AG04449 (cell line): ENCODE measurements at places on chromosomes 12 and 14.

GRCh38 chr12:56590237-56590830 lies 39.8 kb downstream of the BAZ2A start:
- no peak for DNase-seq

- DNase-seq, result no peak
Observed at GRCh38 chr12:100553936-100554335, 19.5 kb upstream of the GAS2L3 start.

DNA sequence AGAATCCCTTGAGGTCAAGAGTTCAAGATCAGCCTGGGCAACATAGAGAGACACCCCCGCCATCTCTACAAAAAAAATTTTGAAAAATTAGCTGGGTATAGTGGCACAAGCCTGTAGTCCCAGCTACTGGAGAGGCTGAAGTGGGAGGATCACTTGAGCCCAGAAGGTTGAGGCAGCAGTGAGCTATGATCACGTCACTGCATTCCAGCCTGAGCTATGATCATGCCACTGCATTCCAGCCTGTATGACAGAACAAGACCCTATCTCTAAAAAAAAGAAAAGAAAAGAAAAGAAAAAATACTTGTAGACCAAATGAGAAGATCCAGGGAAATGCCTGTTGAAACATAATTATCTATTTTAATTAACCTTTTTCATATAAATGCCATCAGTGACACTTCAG lies 93.8 kb upstream of the MDM1 start:
- peak; percentile 70 for DNase-seq

DNA sequence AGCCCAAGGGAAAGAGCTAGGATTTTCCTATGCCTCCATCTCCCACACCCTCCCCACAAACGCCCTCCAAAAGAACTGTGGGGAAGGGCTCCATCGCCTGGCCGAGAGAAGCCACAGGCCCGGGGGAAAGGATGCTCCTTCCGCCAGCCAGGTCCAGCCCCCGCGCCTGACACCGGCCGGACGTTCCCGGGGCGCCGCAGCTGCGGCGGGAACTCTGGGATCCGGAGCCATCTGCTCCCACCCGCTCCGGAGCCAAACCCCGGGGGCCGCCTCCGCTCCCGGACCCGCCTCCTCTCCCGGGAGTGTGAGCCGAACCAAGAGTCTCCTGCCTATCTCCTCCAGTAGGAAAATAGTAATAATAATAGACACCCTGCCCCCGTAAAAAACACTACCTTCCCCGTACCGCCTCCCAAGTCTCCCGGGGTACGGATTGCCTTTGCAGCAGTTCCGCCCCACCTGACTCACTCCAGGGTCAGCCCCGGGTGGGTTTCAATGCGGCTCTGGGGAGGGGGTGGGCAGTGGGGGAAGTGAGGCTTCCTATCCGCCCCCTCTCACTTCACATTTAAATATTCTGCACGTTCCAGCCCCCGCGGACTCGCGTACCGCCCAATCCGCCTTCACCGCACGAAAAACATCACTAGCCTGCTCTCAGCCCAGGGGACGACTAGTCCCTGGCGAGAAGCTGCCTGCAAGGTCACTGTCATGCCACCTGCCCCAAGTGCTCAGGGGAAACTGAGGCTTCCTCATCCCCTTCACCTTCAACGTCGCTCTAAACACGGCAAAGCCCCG lies 2.4 kb downstream of the AGAP2 start:
- no peak for DNase-seq

- no peak for DNase-seq
Observed at GRCh38 chr14:75636100-75636692, 24.5 kb downstream of the ERG28 start.

- DNase-seq, result no peak
Observed at GRCh38 chr14:26170885-26171284, 426.9 kb downstream of the NOVA1 start.

GRCh38 chr12:12927211-12928079 lies 24.5 kb downstream of the GPRC5D start:
- DNase-seq, result no peak

- no peak for DNase-seq
Observed at GRCh38 chr12:51636581-51636980, 45.5 kb downstream of the SCN8A start.

DNA sequence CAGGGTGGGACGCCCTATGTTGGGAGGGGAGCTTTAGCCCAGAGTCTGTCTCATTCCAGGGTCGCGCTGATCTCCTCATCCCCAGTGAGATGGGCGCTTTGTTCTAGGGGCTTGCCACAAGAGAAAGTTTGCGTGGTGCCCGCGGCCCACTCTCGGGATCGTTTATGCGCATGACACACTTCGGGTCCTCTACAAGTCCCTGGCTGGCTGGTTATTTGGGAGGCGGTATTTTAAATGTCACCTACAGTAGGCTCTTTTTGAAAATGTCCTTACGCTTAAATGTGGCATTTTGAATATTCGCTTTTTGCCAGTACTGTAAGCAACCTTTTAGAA lies 541 bp downstream of the GOLT1B start:
- DNase-seq, result no peak

GRCh38 chr12:121282072-121282742 lies 14.3 kb downstream of the CAMKK2 start:
- no peak for DNase-seq

DNA sequence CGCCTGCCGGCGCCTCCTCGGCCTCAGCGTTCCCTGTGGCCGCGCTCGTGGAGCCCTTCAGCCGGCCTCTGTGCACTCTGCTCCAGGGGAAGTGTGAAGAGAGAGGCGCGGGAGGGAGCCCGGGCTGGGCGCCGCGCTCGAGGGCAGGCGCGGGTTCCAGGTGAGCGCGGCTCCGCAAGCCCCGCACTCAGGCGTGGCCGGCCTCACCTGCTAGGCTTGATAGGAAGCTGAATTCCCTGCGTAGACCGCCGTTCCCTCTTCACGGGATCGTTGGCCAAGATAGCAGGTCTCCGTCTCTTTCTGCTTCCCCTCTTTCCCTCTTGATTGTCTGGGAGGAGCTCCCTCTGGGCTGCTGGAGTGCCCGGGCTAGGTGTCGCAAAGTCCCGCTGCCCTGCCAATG lies 89.7 kb downstream of the ASCL4 start:
- no peak for DNase-seq

GRCh38 chr12:45065125-45065626 lies 14.3 kb upstream of the DBX2 start:
- DNase-seq, result no peak

GRCh38 chr12:16562921-16563320 lies 43.0 kb downstream of the LMO3 start:
- DNase-seq, result no peak

DNA sequence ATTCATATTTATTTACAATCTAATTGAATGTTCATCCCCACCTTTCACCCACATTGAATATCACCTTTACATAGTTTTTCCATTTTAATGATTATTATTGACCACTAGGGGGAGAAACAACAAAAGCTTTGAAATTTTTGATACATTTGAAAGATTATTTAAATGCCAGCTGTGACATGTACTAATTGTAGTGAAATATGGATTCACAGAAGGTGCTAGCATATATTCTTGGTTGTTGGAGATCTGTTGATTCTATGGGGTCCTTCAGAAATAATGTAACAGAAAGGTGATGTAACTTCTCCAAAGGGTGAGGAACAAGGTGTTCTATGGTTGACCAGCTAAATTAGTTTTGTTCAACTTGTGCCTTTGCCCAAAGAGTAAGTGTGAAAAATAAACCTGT lies 22.4 kb upstream of the GPR33 start:
- no peak for DNase-seq

GRCh38 chr12:54389134-54389508 lies 4.6 kb upstream of the ZNF385A start:
- DNase-seq, result no peak

DNA sequence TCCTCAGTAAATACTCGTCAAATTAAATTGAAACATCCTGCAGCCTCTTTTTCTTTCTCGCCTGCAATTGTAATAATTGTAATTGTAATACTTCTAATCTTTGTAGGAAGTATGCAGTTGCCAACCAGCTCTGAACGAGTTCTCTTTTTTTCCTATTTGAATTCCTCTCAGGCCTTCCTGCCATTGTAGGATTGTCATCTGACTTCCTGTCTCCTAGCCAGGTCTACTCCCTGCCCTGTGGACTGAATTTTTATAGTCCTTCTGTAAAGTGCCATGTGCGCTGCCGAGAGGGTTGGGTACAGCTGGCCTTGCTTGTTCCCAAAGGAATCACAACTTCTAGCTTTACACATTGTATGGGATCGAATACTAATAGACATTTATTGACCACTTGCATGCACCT lies 183.3 kb downstream of the SSPN start:
- DNase-seq, result no peak

DNA sequence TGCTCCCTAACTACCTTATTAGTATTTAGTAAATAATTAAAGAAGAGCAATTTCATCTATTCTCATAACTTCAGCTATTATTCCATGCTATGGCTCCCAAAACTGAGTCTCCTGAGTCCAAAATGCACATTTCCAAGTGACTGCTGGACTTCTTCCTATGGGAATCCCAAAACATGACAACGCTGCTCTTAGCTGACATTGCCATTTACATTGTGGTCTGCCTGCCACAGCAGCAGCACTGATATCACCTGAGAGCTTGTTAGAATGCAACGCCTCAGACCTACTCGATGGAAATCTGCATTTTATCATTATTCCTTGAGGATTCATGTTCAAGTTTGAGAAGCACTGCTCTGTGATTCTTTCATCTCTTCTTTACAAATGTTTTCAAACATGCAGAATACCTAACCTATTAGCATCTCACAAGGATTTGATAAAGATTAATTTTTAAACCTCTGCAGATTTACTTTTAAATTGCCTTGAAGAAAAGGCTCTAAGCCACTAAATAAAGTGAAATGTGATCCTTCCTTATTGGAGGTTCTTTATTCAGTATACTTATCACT lies 77.7 kb downstream of the SEC23A start:
- DNase-seq, result no peak

DNA sequence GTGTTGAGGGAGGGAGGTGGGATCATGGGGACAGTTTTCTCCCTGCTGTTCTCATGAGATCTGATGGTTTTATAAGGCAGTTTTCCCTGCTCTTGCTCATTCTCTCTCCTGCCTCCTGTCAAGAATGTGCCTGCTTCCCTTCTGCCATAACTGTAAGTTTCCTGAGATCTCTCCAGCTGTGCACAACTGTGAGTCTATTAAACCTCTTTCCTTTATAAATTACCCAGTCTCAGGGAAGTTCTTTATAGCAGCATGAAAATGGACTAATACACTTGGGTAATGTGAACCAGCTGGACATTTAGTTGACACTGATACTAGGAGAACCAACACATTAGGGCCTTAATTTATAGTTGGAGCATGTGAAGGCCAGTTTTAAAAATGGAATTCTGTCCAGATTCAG lies 12.4 kb upstream of the CCDC91 start:
- no peak for DNase-seq

- DNase-seq, result no peak
Observed at GRCh38 chr12:92968176-92968813, 39.2 kb upstream of the EEA1 start.

GRCh38 chr12:100875771-100876170 lies 81.2 kb downstream of the ANO4 start:
- DNase-seq, result no peak

DNA sequence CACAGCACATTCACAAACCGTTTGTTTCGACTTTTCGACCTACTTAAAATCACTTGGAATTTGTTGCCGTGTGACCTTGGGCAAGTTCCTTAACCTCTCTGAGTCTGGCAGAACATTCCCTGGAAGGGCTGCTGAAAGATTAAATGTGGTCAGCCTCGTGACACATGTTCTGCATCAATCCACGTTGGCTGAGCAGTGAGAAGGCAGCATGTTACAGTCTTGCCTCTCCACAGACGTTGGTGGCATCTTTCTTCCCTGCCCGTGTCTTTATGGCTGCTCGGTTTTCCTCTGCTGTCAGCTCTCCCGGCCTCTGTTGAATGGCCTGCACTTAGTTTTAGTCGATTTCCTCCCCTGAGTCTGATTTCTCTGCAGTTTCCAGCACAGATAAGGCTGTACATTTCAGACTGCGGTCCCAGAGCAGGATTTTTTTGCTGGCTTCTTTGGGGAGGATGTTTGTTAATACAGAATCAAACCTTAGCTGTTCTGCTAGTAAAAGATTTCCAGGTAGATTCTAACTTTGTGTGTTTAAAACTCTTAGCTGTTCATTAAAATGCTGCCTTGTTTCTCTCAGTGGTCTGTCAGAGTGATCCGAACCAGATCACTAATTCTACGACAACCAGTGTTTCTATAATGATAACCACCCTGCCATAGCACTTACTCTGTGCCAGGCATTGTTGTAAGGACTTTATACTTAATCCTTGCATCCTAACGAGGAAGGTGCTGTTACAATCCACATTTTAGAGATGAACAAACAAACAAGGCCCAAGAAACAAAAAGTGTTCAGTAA lies 217.1 kb downstream of the CHST11 start:
- no peak for DNase-seq

- no peak for DNase-seq
Observed at GRCh38 chr14:79356040-79356439, 855.3 kb downstream of the DIO2 start.

DNA sequence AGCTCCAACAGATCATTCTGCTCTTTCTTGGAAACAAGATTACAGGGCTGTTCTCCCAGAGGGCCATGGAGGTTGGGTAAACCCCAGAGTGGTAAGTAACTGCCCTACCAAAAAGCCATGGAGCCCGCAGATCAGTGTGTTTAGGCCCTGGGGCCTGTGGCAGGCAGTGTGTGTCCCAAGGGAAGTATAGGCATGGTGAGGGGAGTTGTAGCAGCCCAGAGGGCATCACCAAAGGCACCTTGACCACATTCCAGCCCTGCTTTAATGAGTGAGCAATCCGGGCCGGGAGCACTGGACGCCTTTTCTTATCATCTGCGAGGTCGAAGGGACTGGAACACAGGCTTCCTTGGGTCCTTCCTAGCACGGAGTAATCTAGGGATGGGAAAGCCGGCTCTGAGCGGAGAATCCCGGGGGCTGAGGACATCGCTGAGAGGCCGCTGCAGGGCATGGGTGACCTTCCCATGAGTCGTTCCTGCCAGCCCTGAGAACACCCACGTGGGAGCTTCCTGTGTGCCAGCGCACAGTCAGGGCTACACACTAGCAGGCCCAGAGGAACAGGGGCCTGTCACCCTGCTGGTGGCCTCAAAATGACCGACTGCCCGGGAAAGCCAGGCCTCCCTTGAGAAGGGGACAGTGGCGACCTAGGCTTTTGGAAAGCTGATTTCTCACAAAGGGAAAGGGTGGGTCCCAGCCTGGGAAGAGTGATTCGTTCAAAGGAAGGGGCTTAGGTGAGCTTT lies 91.3 kb downstream of the NINJ2 start:
- DNase-seq, result no peak

- DNase-seq, result no peak
Observed at GRCh38 chr12:74614426-74614825, 76.8 kb downstream of the ATXN7L3B start.

- DNase-seq, result no peak
Observed at GRCh38 chr12:86735072-86735471, 478.9 kb upstream of the MGAT4C start.

DNA sequence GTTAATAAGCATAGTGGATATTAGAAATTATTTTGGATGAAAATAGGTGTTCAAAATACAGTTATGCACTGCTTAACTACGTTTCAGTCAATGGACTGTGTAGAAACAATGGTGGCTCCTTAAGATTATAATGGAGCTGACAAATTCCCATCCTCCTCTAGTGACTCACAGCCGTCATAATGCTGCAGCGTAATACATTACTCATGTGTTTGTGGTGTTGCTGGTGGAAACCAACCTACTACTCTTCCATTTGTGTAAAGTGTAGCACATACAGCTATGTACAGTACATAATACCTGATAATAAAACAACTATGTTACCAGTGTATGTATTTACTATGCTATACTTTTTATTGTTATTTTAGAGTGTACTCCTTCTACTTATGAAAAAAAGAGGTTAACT lies 111.2 kb upstream of the TMCC3 start:
- DNase-seq, result peak; percentile 34
